ENCODE measurements at places on chromosomes 13 and 19. TPM values are rescaled to one million over a fixed set of nuclear protein-coding genes. Genes with fewer than 3 reads are reported as not detected.

TUBA3C gene
- polyA plus RNA-seq, result not detected

OR7C1 gene
- polyA plus RNA-seq, result 0.11 TPM

C1QTNF9B gene
- 2.0 TPM for polyA plus RNA-seq

YJEFN3 gene
- 6.9 TPM for polyA plus RNA-seq

AKT2 gene
- polyA plus RNA-seq, result 187 TPM

SEMA6B gene
- polyA plus RNA-seq, result 44.3 TPM

EDNRB gene
- polyA plus RNA-seq, result 9.1 TPM
